ENCODE measurements at places on chromosomes 12 and 14.

DNA sequence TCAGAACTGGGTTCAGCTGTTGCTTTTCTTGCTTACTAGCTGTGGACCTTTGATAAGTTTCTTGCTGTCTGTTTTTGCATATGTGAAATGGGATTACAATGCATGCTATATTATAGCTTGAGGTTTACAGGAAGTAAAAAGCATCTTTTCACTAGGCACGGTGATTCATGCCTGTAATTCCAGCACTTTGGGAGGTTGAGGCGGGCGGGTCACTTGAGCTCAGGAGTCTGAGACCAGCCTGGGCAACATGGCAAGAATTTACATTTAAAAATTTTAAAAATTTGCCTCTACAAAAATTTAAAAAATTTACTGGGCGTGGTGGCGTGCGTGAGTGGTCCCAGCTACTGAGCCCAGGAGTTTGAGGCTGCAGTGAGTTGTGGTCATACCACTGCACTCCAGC, 42.0 kb downstream of the CALM1 start:
- no peak for DNase-seq

DNA sequence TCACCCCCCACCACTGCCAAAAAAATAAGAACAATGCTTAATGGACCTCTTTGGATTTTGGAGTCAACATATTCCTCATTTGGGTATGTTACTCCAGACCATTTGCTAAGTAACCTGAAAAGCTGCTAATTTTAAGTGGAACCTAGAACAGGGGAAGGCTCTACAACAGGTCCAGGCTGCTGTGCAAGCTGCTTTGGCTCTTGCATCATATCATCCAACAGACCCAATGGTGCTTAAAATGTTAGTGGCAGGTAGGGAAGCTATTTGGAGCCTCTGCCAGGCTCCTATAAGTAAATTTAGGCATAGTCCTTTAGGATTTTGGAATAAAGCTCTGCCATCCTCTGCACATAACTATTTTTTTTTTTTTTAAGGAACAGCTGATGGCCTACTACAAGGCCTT, 132.2 kb upstream of the PMCH start:
- no peak for DNase-seq

DNA sequence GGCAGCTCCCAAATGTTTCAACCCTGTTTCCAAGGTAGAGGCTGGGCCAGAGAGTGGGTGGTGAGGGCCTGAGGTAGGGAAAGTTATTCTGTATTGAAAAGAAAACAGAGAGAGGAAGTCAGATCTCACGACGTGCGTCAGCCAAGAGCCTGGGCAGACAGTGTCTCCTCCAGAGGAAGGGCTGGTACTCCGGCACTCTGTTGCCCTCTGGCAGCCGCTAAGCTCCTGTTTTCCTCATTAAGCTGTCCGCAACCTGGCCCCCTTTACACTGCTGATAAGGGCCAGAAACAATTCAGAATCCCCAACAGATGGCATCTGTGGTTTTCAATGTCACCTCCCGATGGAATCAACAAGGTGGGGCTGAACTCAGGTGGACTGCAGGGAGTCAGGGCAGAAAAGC, 26.0 kb upstream of the LTBP2 start:
- DNase-seq, result no peak

- DNase-seq, result no peak
Measured at GRCh38 chr12:10967409-10967808, 19.3 kb downstream of the TAS2R50 start.

GRCh38 chr14:91753501-91754128, 21.7 kb upstream of the CATSPERB start:
- DNase-seq, result no peak

- no peak for DNase-seq
Measured at GRCh38 chr14:23159532-23159931, 23.9 kb downstream of the SLC7A8 start.

DNA sequence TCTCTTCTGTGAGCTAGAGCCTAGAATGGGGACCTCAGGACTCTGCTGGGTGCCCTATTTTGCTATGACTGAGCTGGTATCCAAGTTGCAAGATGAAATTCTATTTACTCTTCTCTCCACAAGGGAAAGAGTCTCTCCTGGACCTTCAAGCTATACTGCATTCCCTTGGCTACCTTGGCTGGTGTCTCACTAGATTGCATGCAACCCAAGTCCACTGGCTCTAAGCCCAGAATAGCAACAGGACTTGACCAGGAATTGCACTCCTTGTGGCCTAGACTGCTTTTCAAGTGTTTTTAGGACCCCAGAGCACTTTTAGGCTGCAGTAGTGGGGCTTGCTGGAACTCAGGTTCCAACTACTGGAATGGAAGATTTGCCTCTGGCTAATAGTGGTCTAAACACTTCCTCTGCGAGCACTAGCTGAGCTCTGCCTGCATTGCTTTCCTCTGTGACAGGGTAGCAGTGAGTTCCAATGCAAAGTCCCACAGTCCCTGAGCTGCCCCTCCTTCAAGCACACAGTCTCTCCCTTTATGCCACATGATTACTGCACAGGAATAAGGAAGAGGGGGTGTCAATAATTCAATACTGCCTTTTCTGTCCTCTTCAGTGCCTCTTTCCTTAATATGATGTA, 1009.1 kb upstream of the FLRT2 start:
- no peak for DNase-seq

- no peak for DNase-seq
Measured at GRCh38 chr12:48044396-48044795, 40.1 kb upstream of the COL2A1 start.

DNA sequence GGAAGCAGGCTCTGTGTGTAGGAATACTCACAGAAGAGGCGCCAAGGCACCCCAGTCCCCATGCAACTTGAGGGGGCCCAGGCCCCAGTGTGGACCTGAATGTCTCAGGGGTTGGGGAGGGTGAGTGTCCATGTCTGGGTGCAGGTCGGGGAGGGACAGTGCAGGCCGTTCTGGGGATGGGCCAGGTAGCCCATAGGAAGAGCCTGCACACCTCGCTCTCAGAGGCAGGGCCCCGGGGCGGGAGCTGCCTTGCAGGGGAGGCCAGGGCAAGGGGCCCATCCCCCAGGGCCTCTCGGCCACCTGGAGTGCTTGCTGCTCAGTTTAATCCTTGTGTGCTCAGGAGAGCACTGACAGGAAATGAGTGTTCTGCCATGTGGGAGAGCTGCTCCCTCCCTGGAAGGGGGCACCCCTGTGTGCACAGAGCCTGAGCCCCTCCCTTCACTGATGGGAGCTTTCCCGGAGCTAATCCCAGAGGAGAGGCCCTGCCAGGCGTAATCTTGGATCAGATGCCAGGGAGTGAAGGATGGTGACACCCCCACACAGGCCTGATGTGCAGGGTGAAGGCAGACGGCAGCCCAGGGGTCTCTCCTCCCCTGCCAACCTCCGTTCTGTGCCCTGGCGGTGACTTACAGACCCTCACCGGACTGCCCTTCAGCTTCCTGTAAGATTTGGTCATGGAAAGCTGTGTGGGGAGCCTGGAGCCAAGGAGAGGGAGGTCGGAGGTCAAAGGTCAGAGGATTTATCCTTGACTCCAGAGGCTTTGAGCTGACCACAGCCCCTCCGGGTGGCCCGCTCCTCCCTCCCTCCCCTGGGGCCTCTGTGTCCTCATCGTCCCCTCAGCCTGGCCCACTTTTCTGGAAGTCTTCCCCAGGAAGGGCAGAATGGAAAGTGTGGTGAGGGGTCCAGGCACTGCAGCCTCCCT, 24.4 kb upstream of the FBRSL1 start:
- DNase-seq, result no peak

DNA sequence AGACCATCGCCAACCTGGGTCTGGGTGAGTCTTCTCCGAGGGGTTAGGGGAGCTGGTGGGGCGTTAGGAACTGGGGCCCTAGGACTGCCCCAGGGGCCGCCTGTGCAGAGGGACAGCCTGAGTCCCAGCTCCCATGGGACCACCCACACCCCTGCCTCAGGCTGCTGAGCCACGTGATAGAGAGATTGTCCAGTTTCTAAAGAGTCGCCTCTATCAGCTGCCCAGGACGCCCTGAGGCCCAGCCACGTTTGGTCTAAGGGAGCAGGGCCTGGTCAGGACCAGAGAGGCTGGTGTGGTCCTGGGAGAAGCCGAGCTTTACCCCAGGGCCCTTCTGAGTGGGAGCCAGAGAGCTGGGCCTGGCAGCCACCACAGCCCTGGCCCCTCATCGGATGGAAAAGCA, 107.1 kb downstream of the LGMN start:
- DNase-seq, result no peak

DNA sequence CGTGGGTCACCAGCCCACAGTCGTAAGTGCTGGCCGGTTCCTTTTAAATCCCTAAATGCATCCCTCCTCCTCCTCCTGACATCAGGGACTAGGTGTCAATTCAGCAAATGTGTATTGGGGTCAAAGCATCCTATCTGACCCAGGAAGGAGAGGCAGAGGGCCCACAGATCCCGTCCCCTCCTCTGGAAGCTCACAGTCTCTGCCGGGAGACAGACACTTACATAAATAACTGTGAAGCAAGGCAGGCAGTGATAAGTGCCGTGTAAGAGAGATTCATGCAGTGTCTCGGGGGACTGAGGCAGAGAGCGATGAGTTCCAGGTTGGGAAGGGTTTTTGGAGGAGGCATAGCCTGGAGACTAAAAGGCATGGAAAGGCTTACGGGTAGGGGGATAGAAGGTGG, 44.1 kb downstream of the HRK start:
- no peak for DNase-seq

GRCh38 chr14:47012533-47013280, 361.1 kb upstream of the RPL10L start:
- no peak for DNase-seq

- DNase-seq, result no peak
Measured at GRCh38 chr14:50794068-50794645, 36.8 kb downstream of the NIN start.

GRCh38 chr14:102928412-102929240, 6.2 kb downstream of the AMN start:
- no peak for DNase-seq

GRCh38 chr14:32121536-32121935, 44.4 kb downstream of the ARHGAP5 start:
- DNase-seq, result no peak

GRCh38 chr12:27552235-27552634, 28.2 kb downstream of the PPFIBP1 start:
- DNase-seq, result no peak

- DNase-seq, result no peak
Measured at GRCh38 chr14:99792210-99792535, 1.0 kb upstream of the EML1 start.

GRCh38 chr12:107399046-107399445, 286.6 kb upstream of the PWP1 start:
- no peak for DNase-seq

DNA sequence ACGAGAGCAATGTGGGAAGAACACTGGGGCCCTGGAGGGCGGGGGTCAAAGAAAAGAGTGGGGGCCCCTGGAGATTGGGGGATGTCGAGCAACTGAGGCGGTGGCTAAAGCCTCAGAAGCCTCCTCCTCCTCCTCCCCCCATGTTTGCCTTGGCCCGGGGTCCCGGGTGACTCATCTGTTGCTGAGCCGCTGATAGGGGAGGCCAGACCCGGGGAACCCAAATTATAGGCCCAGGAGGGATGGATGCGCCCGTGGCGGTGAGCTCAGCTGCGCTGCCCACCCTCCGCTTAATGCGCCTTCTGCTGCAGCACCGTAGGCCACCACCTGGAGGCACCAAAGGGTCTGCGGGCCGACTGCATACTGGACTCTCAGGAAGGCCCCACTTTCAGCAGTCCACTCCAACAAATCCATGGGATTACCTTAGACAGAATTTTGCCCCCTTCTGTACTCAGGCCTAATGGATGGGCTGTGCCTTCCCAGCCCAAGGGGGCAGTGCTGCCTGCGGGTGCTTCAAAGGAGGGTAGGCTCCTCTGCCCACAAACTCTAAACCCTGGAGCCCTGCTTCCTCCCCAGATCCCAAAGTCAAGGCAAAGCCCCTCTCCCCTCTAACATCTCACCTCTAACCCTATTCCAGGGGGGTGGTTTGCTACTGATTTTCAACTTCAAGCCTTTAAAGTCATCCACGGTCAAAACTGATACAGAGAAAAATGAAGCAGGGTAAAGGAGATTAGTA, 2.6 kb upstream of the WNT10B start:
- DNase-seq, result no peak

DNA sequence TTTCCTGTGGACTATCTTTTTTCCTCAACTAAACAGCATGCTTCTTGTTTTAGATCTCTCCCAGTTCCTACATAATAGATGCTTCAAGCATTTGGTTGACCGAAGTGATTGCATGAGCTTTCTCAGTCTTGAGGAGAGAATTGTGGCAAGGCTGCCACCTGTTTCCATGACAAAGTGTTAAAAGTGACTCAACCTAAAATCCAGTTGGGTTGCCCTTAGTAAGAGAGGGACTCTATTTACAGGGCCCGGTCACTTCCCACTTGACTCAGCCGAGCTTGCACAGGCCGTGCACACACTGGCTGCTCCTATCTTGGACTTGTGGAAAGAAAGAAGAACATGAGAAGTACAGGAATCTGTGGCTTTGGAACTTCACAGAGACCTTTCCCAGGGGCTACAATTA, 2.1 kb upstream of the B4GALNT3 start:
- DNase-seq, result no peak

DNA sequence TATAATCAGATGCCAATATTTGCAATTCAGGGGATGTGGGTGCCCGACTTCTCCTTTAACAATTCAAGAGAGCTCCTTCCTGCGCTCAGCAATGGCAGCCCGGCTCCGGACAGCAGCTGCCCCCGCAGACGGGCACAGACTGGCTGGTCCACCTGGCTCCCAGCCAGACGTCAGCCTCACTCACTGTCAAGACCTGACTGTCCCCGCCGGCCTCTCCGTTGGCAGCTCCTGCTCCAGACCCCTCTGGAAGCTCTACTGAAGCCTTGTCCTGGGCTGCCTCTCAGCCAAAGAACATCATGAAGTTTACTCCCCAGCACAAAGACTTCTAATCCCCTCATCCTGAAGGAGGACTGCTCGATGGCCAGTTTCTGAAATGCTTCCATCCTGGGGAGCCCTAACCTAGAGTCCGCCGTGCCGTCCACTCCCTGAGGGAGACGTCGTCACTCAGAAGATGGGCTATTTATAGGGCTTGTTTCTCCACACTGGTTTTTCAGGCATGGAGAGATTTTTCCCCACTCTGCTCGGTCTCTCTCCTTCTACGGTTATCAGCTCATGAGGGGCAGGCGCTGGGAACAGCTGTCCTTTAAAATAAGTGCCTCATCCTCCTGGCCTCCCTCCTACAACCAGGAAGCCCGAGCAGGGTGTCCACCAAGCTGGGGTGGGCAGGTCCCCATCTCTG, 126.2 kb downstream of the RFLNA start:
- no peak for DNase-seq

- no peak for DNase-seq
Measured at GRCh38 chr12:69949311-69950002, 124.4 kb downstream of the MYRFL start.

- no peak for DNase-seq
Measured at GRCh38 chr12:105321125-105321524, 9.4 kb upstream of the C12orf75 start.

- no peak for DNase-seq
Measured at GRCh38 chr14:74504874-74505720, 11.5 kb downstream of the ISCA2 start.

GRCh38 chr12:40106202-40106533, 287 bp upstream of the SLC2A13 start:
- DNase-seq, result no peak

GRCh38 chr14:69612014-69612782, 802 bp downstream of the SUSD6 start:
- no peak for DNase-seq

Measured in NCI-H2081 treated with DMSO at 0.1 percent for 48 hours (cell line).